ENCODE measurements at places on chromosomes 1 and 21.

DNA sequence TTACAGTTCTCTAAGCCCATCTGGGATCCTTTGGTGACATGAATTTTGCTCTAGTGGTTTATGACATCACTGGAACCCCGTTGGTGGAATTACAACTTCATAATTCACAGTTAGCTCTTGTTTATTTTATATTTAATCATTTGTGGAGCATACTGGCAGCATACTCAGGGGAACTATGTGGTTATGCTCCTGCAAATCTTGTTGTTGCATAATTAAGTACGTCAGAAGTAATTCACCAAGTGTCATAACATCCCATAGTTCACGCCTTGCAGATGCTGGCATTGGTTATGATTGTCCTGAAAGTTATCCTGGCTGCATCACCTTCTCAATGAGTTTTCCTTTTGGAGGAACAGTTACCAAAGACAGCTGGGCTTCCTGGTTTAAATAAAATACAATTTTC lies 16.5 kb downstream of the PRRX1 start:
- DNase-seq, result no peak

- DNase-seq, result no peak
Measured at GRCh38 chr21:44024887-44025353, 12.8 kb downstream of the TRAPPC10 start.

GRCh38 chr1:184296466-184297243 lies 90.2 kb upstream of the C1orf21 start:
- no peak for DNase-seq

DNA sequence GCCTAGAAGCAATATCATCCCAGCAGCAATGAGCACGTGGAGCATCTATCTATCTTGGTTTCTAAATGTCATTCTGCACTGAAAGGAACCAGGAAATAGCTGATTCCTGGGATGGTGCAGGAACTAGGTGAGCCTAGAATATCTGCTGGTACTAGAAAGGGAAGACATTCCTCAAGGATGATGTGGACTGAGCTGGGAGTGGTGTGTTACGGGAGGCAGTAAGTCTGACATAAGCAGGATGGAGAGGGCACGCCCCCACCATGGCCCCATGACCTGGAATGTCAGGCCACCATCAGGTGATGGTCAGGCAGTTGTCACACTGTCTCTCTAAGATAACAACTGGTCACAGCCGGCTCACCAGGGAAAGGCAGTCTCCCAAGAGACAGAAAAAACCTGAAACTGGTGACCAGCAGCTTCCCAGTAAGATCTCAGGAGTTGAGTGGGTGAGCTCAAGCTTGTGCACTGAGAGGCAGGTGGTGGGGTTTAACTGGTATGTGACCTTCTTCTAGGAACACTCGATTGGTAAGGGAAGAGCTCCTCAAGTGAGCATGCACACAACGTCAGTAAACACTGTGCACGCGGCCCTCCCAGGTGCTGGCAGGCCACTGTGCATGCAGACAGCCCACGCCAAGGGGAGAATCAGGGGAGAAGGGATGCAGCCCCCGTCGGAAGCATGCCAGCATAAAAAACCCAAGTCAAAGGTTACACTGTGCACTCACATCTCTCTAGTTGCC lies 148.7 kb downstream of the ADSS2 start:
- DNase-seq, result no peak

DNA sequence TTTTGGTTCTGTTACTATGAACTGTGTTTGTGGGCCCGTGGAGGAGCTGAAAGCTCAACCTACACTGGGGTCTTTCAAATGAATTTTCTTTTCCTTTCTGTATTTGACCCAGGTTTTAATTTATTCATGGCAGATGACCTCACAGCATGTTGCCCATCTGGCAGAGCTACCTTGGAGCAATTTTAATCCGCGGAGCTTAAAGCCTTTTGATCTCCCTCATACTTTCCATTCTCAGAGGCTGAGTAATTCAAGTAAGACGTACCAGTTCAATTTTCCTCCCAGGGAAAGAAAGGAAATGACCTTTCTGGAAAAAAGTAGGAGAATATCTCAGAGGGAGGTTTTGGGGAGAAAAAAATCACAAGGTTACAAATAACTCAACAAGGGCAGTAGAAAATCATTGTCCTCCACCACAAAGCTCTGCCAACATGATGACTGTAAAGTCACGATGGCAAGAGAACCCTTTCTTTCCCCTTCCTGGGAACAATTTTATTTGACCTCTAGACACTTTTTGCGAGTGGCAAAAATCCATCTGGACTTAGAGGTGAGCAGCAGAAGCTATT lies 21.6 kb upstream of the PCP4 start:
- DNase-seq, result no peak

Measured in stimulated activated effector memory CD8-positive, alpha-beta T cell treated with anti-CD3 and anti-CD28 coated beads, Interleukin-12 subunit alpha, Interleukin-12 subunit beta, amount 100 ng/mL, for 72 hours (primary cell).